ENCODE measurements at places on chromosomes 1 and 21.

GRCh38 chr1:79945391-79945790 is 938.9 kb upstream of the ADGRL4 start:
- no peak for DNase-seq

GRCh38 chr1:221431068-221431651 is 310.7 kb downstream of the DUSP10 start:
- DNase-seq, result no peak

DNA sequence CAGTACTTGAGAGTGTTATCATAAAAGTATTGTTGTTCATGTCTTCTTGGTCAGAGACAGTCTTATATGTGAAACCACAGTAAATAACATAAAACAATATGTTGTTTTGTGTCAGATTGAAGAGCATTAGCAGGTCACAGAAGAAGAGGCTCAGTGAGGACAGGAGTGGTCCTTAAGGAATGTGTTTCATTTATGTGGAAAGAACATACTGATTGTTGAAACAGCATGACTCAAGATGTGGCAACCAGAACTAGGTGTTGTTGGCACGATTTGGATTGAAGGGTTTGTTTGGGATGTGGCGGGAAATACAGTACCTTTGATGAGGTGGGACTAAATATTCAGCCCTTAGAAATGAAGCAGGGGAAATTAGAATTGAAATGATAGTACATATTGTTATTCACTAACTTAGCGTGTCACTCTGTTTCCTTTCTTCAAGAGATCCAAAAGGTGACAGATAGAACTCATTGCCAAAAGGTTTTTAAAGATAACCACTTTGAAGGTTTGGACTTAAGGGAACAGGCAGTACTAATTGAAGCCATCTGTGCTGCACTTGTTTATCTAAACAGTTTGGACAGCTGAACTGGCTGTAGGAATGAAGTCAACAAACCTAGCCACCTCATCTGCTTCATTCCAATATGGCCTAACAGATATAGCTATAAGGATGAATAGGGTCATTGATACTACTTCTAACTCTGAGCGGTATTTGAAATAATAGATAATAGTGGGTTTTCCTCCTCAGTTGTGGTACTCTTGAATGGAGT is 14.4 kb downstream of the RALGPS2 start:
- DNase-seq, result no peak

- no peak for DNase-seq
Observed at GRCh38 chr1:43573066-43573800, 42.5 kb downstream of the PTPRF start.

Measured in stimulated activated CD4-positive, alpha-beta T cell treated with anti-CD3 and anti-CD28 coated beads, TNF-alpha, amount 100 ng/mL, for 1 hour (primary cell).